NCI-H82 (cell line): ENCODE measurements at places on chromosomes 2 and 18.

- no peak for DNase-seq
Measured at GRCh38 chr2:12047761-12048160, 301.3 kb downstream of the LPIN1 start.

GRCh38 chr2:205717999-205718398, 35.7 kb downstream of the NRP2 start:
- no peak for DNase-seq

- DNase-seq, result no peak
Measured at GRCh38 chr2:128316777-128317180, 1.9 kb downstream of the HS6ST1 start.

DNA sequence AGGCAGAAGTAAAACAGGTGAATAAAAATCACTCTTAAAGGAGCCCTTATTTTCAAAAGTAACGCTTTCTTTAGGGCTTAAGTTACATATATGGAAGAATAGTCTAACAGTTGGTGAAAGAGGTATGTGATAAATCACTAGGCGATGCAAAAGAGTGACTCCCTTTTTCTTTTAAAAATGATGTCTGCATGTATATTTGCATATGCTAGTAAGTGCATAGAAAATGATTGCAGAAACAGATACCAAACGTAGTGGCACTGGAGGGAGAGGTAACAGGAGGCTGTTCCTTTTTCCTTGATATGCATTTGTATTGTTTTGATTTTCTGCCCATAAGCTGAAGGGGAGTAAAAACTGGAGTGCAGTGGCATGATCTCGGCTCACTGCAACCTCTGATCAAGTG, 158.3 kb downstream of the PRPF40A start:
- no peak for DNase-seq

GRCh38 chr18:6677086-6677485, 52.4 kb upstream of the ARHGAP28 start:
- DNase-seq, result no peak

DNA sequence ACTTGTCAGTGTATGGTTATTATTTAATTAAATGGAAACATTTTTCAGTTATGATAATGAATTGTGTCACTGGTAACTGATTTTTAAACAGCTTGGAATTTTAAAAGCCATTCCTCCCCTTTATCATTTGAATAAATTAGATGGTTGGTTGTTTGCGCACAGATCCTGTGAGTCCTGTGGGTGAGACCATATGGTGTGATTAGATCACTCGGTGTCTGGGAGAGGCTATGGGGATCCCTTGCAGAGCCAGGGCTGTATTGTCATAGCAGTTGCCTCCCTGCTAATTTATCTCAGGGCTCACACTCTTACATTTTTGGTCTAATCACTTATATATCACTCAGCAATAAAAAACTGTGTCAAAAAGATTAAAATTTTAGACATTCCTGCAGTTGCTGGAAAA, 133.5 kb downstream of the ASXL3 start:
- peak; percentile 89 for DNase-seq

GRCh38 chr2:13014783-13015182, 298.0 kb downstream of the TRIB2 start:
- no peak for DNase-seq

DNA sequence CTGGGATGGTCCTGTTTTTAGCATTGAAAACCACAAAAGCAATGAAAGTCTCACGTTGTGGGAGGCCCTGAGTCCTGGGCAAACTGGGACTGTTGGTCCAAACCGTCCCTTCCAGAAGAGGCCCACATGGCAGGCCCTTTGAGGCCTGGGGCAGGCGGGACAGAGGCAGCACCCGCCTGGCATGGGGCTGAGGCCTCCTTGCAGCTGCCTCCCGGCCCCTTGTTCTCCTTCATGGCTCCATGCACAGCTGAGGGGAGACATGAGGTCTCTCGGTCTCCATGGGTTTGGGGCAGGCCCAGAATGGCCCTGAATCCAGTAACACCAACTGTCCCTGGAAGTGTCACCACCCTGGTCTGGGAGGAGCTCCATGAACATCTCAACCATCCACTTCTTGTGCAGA, 61.9 kb downstream of the RRM2 start:
- no peak for DNase-seq

DNA sequence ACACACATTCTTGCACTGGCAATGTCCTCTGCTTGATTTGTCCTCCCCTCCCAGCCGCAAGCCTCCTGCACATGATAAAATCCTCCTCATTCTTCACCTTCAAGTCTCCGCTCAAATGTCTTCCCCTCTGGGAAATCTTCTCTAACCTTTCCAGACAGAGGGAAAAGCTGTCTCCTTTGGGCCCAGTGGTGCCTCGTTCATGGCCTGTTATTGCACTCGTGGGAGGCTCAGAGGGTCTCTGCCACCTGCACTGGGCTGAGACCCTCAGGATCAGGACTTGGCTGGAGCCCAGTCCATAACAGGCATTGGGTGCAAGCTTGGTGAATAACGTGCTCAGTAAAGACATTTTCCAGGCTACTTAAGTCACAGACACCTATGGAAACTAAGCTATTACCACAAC, 68.6 kb downstream of the PTGR3 start:
- no peak for DNase-seq

DNA sequence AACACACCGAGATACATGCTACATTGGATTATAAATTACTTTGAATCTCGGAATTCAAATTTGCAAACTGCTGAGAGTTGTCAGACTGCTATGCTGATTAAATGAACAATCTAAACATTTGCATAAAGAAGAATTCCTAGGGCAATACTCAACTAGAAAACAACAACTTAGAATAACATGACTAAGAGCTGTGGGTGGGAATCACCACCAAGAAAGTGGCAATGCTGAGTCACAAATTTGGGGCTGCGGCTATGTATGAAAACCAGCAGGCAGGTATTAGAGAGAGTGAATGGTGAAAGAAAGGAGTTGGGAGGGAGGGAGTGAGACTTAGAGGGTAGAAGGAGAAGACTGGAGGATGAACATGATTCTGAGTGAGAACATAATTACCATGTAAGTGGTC, 559.5 kb downstream of the PIK3C3 start:
- no peak for DNase-seq

DNA sequence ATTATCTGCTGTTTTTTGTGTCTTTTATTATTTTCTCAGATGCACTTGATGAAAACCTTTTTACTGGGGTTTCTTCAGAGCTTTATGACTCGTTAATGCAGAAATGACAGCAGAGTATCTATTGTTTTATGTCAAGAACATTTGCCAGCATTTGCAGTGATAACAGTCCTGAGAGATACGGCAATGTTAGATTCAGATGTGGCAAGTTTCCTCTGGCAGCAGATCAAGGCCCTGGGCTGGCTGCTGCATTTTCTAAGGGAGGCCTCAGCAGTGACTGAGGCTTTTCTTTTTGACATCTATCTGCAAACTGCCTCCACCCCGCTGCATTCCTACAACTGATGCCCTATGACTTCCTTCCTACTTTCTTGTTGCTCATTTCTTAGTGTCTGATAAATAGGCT, 40.2 kb downstream of the EFEMP1 start:
- no peak for DNase-seq
